ENCODE measurements at places on chromosomes 1 and 21.

DNA sequence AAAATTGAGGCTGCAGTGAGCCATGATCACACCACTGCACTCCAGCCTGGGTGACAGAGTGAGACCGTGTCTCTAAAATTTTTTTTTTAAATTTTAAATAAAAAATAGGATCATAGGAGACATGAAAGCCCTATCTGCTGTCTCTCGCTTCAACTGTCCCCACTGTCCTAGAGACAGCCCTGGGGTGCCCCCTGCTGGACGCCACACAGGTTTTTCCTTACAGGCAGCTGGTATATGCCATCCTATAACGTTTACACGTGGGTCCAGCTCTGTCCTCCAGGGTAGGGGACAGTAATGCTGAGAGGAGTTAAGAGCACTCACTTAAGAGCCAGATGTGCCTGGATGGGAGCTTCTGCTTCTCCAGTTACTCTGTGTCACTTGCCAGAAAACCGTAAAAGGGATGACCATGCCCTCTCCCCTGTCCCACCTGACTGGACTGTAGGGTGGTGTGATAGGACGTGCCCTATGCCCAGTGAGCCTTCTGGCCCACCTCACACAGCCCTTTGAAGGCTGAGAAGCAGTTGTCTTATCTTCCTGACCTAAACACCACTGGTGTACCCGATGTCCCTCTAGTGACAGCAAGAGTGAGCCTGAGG lies 8.5 kb downstream of the FBXO2 start:
- peak; percentile 83 for DNase-seq

DNA sequence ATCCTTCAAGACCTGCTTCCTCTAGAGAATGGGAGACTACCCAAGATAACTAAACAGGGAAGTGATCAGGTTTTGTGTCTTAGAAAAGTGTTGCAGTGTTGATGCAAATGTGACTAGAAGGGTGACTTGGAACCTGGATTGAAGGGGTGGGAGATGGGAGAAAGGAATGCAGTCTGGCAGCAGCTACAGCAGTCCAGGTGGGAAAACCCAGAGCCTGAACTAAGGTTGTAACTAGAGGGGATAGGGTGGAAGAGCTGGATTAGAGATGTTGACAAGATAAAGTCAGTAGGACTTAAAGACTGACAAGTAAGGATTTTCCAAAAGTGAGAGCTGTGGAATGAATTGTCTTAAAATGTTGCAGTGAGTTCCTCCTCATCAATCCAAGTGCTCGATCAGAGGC lies 7.1 kb upstream of the SHISA4 start:
- no peak for DNase-seq

DNA sequence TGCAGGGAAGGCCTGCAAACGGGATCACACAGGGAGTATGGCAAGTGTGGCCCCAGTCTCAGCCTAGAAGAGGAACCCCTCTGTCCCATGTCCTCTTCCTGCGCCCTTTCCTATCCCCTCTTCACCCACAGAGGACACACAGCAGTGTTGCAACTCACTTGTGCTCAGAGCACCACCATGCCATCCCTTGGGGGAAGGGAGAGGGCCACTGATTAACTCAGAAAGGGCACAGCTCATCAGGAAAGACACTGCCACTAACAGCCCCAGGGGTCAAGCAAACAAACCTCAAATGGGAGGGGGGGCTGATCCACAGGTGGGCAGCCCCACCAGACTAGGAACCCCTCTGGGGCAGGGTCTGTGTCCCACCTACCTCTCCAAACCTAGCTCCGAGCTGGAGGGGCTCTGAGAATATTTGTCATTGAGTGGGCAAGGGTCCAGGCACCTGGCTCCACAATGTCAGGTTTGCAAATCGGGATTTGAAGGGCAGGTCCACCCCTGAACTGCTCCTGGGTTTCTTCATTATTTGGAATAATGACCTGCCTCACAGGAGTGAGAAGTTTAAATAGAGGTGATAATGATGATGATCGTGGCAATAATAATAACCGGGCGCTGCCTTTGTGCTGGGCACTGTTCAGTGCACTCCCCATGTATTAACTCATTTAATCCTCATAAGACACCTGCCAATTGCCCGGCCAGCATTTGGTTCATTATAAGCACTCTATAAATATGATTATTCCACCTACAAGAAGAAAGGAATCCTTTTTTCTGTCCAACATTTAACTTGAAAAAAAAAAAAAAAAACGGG lies 1.0 kb downstream of the ALDH4A1 start:
- no peak for DNase-seq

DNA sequence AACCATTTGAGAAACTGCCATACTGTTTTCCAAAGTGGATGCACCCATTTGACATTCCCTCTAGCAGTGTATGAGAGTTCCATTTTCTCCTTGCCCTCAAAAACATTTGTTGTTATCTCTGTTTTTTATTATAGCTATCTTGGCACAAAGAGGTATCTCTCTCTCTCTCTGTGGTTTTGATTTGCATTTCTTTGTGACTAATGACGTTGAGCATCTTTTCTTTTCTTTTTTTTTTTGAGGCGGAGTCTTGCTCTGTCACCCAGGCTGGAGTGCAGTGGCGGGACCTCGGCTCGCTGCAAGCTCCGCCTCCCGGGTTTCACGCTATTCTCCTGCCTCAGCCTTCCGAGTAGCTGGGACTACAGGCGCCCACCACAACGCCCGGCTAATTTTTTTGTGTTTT lies 17.4 kb upstream of the ZMYM6 start:
- DNase-seq = peak; percentile 15

- peak; percentile 79 for DNase-seq
Observed at GRCh38 chr1:58768971-58769808, 14.7 kb downstream of the JUN start.

DNA sequence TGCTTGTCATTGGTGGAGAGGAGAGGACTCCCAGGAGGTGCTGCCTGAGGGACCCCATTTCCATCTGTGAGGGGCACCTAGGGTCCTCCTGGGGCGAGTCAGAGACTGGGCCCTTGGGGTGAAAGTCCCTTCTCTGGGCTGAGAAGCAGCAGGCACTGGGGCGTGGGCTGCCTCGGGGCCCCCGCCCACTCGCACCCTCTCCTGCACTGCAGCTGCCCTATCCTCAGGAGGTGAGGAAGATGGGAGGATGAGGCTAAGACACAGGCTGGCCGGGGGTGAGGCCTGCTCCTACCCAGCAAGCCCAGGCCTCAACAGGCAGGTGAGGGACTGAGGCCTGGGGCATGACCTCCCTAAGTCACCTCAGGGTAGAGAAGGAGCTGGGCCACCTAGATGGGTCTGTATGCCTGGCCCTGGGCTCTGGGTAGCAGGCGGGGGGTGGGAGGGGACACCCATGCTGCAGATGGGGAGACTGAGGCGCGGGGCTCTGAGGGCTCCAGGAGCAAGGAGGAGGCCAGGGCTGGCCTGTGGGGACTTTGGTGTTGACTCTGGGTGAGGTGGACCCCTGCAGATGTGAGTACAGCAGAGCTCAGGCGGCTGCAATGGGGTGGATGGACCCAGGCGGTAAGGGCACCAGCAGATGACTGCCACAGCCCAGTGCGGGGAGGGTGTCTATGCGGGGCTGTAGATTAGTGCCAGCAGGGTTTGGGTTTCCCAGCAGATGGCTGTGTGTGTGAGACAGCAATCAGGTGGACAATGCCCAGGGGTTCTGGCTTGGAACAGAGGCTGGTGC lies 10.4 kb upstream of the ZNF669 start:
- DNase-seq = no peak

DNA sequence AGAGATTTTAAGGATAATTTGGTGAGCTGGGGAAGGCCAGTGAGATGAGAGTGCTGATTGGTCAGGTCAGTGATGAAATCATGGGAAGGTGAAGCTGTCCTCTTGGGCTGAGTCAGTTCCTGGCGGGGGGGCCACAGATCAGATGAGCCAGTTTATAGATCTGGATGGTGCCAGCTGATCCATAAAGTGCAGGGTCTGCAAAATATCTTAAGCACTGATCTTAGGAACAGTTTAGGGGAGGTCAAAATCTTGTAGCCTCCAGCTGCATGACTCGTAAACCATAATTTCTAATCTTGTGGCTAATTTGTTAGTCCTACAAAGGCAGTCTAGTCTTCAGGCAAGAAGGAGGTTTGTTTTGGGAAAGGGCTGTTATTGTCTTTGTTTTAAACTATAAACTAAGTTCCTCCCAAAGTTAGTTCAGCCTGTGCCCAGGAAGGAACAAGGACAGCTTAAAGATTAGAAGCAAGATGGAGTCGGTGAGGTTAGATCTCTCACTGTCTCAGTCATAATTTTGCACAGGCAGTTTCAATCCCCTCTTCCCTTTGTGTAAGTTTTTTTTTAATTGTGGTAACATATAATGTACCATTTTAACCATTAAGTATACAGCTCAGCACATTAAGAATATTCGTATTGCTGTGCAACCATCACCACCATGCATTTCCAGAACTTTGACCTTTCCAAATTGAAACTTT lies 39.4 kb downstream of the PTAFR start:
- DNase-seq = peak; percentile 60

- DNase-seq = no peak
Observed at GRCh38 chr1:23928789-23929188, 15.6 kb upstream of the CNR2 start.

DNA sequence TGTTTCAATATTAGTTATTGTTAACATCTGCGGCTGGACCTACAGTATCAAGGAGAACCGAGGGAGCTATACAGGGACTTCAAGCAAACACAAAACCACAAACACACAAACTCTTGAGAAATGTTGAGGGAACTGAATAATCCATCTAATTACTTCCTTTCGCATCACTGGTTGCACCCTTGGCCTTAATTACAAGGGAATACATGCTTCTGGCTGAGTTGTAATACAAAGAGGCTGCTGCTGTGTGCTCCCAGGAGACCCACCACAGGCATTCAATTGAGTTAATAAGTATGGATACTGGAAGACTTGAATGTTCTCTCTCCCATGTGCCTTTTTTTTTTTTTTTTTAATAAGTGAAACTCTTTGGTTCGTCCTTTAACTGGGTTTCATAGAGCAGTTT lies 16.8 kb upstream of the SMYD2 start:
- no peak for DNase-seq

- DNase-seq = no peak
Observed at GRCh38 chr1:241715435-241715834, 63.4 kb downstream of the WDR64 start.

DNA sequence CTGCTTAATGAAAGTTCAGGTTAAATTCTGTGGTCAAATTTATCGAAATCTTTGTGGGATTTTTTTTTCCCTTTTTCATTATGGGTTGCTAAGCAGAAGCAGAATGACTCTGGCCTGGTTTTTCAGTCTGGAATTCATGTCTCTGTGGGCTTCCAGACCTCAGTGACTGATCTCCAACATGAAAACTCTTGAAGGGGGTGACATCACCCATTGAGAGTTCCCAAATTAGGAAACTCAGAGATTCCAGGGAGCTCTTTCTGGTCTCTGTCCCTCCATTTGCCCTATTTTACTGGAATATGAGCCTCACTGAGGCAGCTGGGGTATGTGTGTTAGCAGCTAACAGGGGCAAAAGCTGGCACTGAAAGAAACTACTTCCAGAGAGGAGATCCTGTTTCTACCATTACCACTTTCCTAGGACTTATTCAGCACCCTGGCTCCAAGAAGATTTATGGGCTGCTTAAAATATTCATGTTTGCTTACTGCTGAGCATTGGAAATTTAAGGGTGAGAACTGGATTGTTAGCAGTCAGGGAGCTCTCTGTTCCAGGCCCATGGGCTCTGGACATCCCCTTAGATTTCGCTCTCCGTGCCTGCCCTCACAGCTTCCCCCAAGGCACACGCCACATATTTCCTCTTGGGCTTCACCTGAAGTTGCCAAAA lies 203.4 kb upstream of the SPAG17 start:
- peak; percentile 10 for DNase-seq

DNA sequence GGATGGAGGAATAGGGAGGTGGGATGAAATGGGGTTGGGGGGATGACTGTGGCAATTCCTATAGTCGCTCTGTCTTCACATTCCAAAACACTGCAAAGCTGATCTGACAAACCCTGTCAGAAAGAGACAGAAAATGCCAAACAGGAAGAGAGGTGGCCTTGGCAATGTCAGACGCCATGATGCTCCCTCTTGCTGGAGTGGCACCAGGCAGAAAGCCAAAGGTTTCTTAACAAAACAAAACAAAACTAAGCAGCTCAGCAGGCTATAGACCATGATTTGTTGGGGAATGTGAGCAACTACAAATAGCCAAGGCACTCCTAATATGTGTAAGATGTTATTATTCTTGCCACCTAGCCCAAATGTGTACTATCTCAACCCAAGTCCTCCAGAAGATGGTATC lies 42.9 kb upstream of the PLA2G2C start:
- no peak for DNase-seq

- no peak for DNase-seq
Observed at GRCh38 chr1:5811419-5811818, 180.8 kb downstream of the NPHP4 start.

DNA sequence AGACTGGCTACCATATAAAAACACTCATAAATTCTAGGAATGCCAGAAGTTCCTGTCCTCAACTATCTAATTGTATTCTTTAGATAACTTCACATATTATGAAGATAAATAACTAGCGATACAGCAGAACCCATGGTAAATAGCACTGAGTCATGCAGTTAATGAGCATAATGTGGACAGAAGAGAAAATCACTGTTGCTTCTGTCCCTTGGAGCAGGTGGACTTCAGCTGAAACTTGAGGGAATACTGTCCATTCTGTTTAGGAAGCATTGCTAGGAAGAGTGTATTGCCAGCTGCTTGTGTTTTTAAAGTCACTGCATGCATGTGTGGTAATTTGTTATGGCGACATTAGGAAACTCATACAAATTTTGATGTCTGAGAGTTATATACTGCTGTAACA lies 854.4 kb downstream of the LTN1 start:
- no peak for DNase-seq

DNA sequence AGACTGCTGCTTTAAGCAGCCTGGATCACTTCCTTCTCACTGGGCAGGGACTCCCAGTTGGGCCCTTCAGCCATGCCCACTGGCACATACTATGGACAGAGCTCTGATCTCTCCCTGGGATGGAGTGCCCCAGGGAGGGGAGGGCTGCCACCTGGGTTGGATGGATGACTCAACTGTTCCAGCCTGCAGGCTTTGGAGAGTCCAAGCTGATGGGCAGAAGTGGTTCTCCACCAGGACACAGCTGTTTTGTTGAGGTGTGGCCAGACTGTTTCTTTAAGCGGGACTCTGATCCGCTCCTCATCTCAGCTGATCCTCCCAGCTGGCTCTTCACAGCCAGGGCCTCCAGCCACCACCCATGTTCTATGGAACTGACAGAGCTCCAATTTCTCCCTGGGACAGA lies 166.9 kb downstream of the MAGI3 start:
- DNase-seq = no peak

Data from GM23248 (cell line).